Tibial nerve (tissue), 4 donors: ENCODE measurements at places on chromosomes 11 and 22. TPM values are rescaled to one million over a fixed set of nuclear protein-coding genes. Genes with fewer than 3 reads are reported as not detected.

DNA sequence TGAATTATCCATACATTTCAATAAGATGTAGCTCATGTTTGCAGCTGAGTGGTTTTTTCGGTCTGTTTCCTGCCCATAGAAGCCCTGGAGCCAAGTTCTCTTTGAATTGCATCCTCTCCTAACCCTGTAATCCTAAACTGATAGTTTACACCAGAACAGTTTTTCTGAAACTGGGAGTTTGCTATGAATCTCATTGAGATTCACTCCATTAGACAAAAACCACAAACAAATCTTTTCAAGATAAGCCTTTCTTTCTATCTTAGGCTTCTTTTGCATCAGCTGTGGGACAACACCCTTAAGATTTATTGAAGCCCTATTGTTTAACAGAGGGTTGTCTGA is 324.8 kb downstream of the DYNC2H1 start:
- H3K36me3 ChIP-seq: no peaks in the 10 kb centered on the region
- no peaks in the 10 kb centered on the region for H3K27me3 ChIP-seq
- DNase-seq: no peak
- no peak overlapping the region for H3K4me3 ChIP-seq
- H3K4me1 ChIP-seq: no peaks in the 10 kb centered on the region

- H3K4me3 ChIP-seq: no peak overlapping the region
- no peaks in the 10 kb centered on the region for H3K27me3 ChIP-seq
- H3K4me1 ChIP-seq: peaks cover 29% of the 10 kb centered on the region
- DNase-seq: no peak
- H3K36me3 ChIP-seq: no peaks in the 10 kb centered on the region
Measured at GRCh38 chr11:12083380-12083779, 27.0 kb upstream of the MICAL2 start.

The DCHS1 gene
- total RNA-seq: 27.8 TPM

GRCh38 chr11:129700701-129701100 is 114.9 kb upstream of the TMEM45B start:
- H3K27ac ChIP-seq: no peak overlapping the region
- no peaks in the 10 kb centered on the region for H3K36me3 ChIP-seq
- no peak overlapping the region for H3K4me3 ChIP-seq
- no peak for DNase-seq
- H3K27me3 ChIP-seq: peaks cover 3% of the 10 kb centered on the region

DNA sequence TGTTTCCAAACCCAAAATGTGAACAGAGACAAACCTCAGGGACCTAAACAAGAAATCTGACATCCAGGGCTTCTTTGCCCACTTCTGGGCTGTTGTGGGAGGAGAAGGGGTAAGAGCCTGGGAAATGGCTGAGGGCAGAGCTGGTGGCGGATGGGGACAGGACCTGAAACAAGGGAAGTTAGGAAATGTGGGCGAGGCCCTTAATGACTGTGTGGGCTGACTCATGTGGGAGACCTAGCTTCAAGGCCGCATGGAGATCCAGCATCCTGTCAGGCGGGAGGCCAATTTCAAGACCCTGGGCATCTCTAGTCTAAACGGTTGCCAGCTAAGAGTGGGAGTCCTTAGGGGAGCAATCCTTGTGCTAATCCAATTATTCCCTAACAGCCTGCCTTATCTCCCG is 2.1 kb upstream of the OAF start:
- no peak overlapping the region for H3K4me3 ChIP-seq
- H3K4me1 ChIP-seq: no peaks in the 10 kb centered on the region
- no peak for DNase-seq
- H3K36me3 ChIP-seq: no peaks in the 10 kb centered on the region
